ENCODE measurements at places on chromosomes 12 and 14.

GRCh38 chr12:127903146-127903545 is 363.8 kb upstream of the TMEM132C start:
- DNase-seq: peak; percentile 33

DNA sequence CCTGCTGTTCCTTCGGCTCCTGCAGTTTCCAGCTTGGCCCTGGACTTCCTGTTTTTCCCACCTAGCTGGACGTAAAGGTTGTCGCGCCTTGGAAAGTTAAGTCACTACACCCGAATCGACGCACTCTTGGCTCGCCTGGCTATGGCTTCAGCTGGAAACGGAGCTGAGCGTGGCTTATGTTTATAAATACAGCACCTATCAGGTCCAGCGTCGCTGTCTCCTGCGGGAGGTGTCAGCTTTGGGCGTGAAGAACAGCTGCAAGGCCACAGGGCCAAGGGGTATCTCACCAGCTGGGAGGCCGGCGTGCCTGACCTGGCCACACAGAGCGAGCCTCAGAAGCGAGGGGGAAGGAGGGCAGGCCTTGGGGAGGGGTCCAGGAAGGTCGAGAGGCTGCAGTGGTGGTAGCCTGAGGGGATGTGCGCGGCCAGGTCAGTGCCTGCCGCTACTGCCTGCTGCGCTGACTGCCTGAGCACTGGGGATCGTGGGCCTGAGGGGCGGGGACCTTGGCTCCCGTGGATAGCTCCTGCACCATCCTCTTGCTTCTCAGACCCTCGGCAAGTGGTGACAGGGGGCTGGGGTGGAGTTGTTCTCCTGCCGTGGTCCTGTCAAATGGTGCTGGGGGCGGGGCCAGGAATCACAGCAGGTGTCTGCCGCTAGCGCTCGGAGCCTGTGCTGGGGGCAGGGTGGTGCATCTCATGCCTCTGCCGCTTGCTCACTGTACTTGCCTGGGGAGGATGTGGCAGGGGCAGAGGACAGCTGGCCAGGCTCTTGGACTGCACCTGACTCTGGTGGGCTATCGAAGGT is 12.5 kb downstream of the PACS2 start:
- DNase-seq: no peak

DNA sequence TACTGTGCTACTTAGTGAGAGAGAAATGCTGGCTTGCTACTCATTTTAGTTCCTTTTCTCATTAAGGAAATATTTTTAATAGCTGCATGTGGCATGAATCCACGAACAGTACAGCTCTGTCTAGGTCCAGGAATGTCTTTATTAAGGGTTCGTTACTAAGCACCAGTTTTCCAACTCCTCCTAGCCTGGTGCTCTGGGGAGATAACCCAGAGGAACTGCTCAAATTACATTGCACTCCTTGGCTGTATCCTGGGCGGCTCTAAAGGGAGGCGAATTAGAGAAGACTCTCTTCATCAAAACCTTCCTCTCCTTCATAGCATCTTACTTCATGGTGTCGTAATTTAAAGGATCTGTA is 101.3 kb downstream of the PPM1A start:
- DNase-seq: peak; percentile 20

DNA sequence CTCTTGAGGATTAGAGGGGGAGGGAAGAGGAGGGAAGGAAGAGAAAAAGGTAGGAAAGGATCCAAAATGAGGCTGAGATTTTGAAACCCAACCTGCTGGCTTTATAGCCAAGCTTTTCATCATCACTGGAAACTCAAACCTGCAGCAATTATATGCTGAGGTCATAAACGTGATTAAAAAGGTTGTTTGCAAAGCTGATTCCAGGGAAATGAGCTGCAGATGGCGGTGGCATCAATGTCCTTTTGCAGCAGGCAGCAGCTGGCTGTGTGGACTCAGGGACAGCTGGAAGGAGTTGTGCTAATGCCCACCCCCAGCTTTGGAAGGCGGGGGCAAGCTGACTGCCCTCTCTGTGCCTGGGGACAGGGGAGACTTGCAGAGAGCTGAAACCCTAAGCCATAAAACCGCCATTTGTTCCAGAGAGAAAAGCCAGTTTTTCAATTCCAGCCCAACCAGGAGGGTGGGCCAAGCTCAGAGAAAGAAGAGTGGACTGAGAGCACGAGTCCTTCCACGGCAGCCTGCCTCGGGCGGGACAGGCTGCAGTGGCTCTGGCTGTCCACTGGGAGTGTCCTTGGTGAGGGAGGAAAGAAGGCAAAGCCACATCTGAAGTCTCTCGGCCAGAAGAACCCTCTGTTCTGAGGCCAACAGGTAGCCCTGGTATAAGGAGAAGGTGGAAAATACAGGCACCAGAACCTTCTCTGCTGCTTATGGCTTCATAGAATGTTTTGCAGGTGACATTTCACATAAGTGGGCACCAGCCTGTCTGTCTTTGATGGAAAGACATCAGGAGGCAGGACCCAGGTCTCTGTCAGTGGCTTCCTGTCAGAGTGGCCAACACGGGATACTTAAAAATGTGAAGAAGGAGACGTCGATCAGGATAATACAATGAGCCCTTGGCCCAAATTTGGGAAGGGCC is 90.7 kb downstream of the SINHCAF start:
- peak; percentile 32 for DNase-seq

DNA sequence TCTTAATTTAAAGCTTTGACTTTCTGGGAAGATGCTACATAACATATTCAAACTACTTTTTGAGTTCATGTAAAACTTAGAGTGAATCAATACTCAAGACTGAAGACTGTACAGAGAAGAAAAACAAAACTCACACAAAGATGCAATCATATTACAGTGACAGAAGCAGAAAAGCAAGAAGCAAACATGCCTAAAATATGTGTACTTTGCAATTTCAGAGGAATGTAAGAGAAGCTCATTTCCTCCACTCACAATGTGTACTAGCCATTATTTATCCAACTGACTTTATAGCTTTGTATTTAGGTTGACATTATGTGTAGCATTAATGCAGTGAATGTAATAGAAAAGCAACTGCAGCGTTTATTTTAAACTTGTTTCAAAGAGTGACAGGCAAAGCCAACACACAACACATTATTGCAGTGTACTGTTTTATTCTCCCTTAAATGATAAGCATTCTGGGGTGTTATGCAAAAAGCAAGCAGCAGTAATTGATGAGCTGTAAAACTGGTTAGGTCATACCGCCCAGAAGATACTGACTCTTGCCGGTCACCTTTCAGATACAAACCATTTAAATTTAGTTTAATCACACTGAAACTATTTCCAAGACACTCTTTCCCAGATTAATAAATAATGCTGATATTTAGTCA is 88.2 kb upstream of the PAWR start:
- no peak for DNase-seq

DNA sequence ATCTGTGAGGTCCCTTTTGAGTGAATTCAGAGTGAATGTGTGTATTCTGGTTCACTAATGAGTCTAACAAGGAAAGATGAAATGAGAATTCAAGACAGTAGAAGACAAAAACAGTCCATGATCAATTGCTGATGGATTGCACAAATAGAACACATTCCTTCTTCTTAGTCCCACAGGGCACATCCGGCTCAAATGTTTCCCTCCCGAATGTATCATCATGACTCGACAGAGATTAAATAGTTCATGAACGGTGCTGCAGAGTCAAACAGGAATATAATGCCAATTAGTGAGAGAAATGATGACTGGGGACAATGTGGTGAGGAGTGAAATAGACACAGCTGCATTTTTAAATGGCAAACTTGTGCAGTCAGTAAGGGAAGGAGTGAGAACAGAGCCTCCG is 11.5 kb upstream of the SFSWAP start:
- DNase-seq: peak; percentile 37

DNA sequence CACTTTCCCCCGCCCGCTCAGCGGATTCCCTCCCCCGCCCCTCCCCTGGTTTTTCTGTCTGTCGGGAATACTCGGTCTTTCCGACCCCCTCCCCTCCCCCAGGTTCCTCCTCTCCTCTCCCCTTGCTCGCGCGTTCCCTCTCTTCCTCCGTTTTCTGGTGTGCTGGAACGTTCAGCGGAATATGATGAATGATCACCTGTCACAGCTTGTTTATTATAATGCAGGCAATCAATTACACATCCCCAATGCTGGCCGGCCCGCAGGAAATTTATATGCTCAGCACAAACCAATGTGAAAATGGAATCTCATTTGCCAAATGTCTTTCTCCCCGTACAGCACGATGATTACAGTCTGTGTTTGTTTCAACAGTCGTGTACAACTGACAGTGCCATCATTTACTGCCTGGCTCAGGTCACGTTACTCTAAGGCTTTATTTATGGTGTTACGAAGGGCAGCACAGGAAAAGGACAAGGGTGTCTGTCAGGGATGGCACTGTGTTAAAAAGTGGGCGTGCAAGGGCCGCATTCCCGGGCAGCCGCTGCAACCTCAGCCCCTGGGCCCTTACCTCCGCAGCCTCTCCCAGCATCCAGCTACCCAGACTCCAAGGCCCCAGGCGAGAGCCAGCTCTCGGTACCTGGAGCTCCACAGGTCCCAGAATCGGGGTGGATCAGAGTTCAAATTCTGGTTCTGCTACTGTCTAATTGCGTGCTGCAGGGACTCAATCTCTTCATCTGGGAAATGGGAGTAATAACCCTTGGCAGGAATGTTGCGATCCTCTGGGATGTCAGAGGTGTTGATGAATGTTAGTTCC is 24.7 kb upstream of the MAP1LC3B2 start:
- no peak for DNase-seq

DNA sequence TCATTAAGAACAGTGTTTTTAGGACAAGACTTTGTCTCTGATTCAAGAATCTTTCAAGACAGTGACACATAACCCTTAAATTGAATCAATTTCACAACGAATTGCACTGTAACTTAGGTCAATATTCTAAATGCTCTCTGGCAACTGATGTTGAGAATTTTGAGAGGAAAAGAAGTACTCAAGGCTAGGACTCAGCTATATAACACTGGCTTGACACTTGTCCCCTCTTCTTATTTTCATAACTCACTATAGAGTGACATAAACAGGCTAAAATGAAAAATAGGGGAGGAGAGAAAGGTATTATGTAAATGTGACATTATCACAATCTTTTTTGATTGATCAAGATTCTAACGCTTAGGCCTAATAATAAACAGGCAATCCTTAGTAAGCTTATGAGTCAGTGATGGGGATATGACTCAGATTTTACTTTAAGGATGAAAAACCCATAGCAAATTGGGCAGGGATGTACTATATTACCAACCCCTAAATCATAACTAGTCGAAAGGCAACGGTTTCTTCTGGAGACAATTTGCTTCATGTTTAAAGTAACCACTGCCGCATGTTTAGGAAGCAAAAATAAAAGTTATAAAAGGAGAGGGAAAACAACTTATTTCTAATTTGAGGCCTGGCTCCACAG is 10.9 kb downstream of the BTG1 start:
- DNase-seq: peak; percentile 84

GRCh38 chr12:49461221-49461620 is 77.6 kb upstream of the KCNH3 start:
- DNase-seq: no peak

- peak; percentile 5 for DNase-seq
These were observed 58.1 kb upstream of the CCND2 start for GRCh38 chr12:4215229-4216186.

GRCh38 chr14:76334316-76334715 is 41.6 kb upstream of the ESRRB start:
- DNase-seq: no peak

- peak; percentile 37 for DNase-seq
These were observed 368.4 kb upstream of the E2F7 start for GRCh38 chr12:77433799-77434198.

DNA sequence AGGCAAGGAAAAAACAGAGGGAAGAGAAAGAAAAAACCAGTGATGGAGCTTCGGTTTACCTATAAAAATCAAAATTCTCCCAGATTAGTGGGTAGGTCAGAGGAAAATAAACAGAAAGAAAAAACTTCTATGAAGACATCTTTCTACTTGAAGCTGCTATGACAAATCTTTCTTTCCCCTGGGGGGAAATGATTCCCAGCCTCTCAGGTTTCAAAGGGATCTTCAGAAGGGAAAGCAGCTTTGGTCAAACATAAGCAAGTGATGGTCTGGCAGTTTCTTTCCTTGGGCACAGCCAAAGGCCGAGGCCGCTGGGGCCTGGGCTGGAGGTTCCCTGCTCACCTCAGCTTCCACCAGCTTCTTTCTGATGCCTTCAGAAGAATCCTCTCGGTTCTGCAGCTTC is 104.5 kb downstream of the PRKAB1 start:
- DNase-seq: peak; percentile 46

GRCh38 chr14:50038398-50039119 is 77.8 kb downstream of the VCPKMT start:
- DNase-seq: peak; percentile 98

DNA sequence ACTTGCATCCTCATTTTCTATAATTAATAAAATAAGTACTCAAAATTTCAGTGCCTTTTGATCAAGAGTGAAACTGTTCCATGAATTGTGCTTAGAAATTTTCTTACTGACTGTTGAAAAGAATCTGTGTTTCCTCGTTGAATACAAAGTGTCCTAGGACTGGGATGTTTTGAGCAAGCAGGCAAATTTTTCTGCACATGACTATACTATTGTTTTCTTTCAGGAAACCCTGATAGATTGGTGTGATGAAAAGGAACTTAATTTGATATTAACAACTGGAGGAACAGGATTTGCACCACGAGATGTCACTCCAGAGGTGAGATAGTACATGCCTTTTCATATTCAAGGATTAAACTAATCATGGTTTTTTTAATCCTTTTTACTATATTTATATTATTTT is 316.3 kb downstream of the GPHN start:
- no peak for DNase-seq

- no peak for DNase-seq
These were observed 75.1 kb downstream of the PELI2 start for GRCh38 chr14:56193347-56193746.

DNA sequence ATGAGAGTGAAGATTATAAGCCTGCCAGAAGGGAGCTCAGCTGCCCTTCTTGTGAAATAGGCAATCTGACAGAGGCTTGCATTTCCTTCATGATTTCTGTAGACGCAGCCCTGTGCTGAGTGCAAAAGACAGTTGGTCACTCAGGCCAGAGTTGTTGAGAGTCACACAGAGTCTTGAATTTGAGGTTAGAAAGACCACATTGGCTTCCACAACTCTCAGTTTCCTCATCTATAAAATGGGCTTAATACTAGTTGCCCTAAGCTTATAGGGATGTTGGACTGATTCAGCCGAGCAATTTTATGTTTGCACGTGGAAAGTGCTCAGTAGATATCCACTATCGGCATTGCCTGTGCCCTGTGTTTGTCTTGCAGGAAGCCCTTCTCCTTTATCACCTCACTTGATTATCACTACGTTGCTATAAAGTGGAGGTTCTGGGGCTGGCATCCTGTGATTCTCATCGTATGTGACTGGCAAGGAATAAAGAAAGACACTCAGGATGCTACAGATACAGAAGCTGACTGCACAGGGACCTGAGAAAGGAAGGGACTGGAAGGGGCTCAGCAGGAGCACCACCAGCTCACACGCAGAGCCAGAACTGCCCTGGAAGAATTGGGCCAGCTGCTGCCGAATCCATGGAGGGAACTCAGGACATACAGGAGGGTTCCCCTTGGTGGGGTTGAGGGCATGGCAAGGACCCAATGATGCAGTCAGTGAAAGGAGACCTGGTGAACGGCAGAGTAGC is 19.8 kb upstream of the SERPINA4 start:
- no peak for DNase-seq

DNA sequence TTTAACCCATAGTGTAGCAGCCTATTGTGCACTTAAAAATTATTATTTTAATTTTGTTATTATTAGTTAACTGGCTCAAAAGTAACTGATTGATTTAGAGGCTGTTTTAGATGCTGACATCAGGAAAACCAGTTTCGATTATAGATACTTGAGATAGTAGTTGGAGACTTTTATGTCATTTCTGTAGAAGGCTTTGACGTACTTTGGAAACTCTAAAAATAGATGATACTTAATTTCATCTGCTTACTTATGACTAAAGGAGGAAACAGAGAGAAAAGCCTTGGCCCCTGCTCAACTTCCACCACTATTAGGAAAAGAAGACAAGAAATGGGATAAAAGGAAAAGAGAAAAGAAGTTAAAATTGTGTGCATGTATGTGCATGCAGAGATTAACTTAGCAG is 219.3 kb upstream of the HMGA2 start:
- DNase-seq: no peak

Data from LHCN-M2 (cell line).